Stimulated activated CD4-positive, alpha-beta T cell treated with anti-CD3 and anti-CD28 coated beads, TNF-alpha, amount 100 ng/mL, for 4 hours (primary cell): ENCODE measurements at places on chromosomes 12 and 14.

DNA sequence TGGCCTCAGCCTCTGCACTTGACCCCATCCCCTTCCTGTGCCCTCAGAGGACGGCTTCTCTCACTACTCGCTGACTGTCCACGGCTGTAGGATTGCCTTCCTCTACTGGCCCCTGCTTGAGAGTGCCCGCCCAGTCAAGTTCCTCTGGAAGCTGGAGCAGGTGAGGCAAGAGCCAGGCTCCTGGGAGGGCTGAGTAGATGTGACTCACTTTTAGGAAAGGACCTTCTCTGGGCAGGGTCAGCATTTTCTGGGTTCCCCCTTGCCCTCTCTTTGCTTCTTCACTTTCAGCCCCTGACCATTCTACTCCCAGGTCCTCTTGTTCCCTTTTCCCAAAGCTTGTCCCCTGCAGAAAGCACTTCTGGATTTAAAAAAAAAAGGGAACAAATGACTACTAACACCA is 7.7 kb downstream of the CLSTN3 start:
- DNase-seq: no peak

GRCh38 chr12:130977046-130977742 is 23.5 kb downstream of the ADGRD1 start:
- DNase-seq: no peak

- DNase-seq: no peak
These were observed 87.1 kb downstream of the FZD10 start for GRCh38 chr12:130249376-130249775.

- no peak for DNase-seq
These were observed 2.4 kb upstream of the KRT8 start for GRCh38 chr12:52907092-52907810.

DNA sequence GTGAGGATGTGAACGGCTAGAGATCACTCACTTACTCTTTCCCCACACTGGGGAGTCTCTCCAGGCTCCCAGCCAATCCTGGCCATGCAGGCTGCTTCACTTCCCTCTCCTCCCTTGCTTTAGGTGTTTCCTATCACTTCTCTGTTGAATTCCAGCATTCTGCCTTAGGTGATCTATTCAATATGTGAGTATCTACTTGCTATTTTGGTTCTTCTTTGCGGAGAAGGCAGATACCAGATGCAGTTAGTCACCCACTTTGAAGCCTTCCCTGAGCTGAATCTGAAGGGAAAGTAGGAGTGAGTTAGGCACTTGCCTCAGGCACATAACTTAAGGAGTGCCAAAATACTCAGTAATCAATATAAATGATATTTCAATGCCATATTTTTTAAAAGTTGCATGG is 36.0 kb upstream of the FAR2 start:
- no peak for DNase-seq

DNA sequence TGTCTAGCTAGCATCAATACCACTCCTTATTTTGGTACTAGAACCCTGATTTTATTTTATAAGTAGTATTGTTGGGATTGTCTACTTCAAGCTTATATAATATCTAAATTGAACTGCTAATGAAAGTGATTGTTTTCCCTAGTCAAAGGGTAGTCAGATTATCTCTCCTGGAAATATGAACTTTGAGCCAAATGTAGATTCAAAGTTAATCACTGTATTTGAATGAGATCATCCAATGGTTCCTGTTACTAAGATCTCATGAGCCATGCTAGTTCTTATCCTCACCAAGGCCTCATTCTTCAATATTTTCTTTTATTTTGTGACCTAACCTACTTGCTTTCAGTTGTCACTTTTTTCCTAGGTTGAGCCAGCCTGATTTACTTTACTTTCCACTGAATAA is 276.7 kb downstream of the RASSF9 start:
- no peak for DNase-seq

DNA sequence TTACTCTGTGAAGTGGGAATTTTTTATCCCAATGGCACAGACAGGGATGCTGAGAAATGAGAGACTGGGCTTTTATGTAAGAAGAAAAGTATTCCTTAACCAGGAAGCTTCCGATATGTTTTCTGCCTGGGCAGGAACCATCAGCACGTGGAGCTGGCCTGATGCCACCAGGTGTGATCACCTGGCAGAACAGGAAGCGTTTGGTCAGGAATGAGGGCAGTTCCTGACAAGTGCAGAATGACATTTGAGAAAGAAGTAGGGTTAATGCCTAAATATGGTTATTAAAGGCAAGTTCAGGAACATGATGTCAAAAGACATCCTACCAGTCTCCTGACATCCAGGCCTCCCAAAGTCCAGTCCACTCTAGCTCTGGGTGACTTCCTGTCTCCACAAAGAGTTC is 210.3 kb downstream of the NUAK1 start:
- no peak for DNase-seq
